ENCODE measurements at places on chromosomes 5 and 9. TPM values are rescaled to one million over a fixed set of nuclear protein-coding genes. Genes with fewer than 3 reads are reported as not detected.
A peak's percentile ranks its signal among the peaks of the same experiment; 100 is the strongest.

- ATAC-seq = no peak
Observed at GRCh38 chr5:29662876-29663275, 1530.6 kb upstream of the CDH6 start.

DNA sequence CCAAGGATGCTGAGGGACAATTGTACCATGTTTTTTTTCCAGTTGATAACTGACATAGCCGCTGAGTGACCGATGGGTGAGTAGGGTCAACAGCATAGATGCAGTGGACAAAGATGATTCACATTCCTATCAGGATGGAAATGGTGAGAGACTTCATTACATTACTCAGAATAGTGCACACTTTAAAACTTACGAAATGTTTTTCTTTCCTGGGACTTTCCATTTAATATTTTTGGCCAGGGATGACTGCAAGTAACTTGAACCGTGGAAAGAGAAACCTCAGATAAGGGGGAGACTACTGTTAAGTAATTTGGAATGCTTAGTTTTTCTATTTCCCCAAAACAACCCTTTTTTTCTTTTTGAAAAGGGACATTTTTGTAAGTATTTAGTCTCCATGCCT, 3.0 kb upstream of the TUSC1 start:
- ATAC-seq = no peak

GRCh38 chr9:5629312-5630080, 589 bp downstream of the RIC1 start:
- ATAC-seq = peak; percentile 0

DNA sequence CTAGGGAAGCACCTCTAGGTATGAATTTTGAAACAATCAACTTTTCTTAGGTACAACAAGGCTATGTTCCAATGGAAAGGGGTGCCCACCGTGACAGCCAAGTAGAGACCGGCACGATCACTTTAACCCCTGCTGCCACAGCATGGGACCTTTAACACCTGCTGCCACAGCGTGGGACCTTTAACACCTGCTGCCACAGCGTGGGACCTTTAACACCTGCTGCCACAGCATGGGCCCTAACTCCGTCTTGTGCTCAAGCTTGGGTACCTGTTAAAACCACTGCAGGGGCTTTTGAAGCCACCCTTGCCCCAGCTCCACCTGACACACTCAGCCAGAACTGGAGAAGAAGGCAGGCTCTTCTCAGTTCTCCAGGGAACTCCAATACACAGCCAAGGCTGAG, 18.2 kb upstream of the MXD3 start:
- ATAC-seq = no peak

GRCh38 chr9:125190361-125190801, 778 bp upstream of the PPP6C start:
- no peak for ATAC-seq

- ATAC-seq = no peak
Observed at GRCh38 chr5:32852535-32852934, 141.4 kb downstream of the NPR3 start.

GRCh38 chr5:167969998-167970397, 321.4 kb upstream of the WWC1 start:
- no peak for ATAC-seq

- ATAC-seq = no peak
Observed at GRCh38 chr9:76203373-76203772, 190.9 kb downstream of the RFK start.

- no peak for ATAC-seq
Observed at GRCh38 chr9:120436983-120437475, 142.9 kb downstream of the CDK5RAP2 start.

GRCh38 chr5:127705120-127705892, 2.1 kb downstream of the CCDC192 start:
- peak; percentile 39 for ATAC-seq

GRCh38 chr5:100901821-100902341, 1.2 kb downstream of the ST8SIA4 start:
- ATAC-seq = peak; percentile 54

DNA sequence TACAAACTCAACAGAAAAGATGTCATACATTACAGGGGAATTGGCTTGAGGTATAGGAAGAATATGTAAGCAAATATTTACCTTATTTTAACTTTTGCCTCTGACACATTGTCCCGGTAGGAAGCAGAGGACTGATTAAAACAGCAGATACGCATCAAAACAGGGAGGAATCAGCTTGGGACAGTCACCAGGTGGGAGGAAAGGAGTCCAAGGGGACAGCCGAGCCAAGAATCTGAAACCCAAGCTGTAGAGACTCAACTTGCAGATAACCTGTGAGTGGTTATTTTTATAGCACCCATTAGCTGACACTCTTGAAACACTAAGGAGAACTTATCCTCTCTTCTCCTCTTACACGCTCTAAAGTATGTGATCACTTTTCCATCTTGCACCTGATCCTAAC, 22.3 kb downstream of the PDZD2 start:
- ATAC-seq = no peak

- ATAC-seq = no peak
Observed at GRCh38 chr9:73116031-73116430, 35.6 kb upstream of the ANXA1 start.

- no peak for ATAC-seq
Observed at GRCh38 chr5:14171621-14172020, 28.5 kb downstream of the TRIO start.

DNA sequence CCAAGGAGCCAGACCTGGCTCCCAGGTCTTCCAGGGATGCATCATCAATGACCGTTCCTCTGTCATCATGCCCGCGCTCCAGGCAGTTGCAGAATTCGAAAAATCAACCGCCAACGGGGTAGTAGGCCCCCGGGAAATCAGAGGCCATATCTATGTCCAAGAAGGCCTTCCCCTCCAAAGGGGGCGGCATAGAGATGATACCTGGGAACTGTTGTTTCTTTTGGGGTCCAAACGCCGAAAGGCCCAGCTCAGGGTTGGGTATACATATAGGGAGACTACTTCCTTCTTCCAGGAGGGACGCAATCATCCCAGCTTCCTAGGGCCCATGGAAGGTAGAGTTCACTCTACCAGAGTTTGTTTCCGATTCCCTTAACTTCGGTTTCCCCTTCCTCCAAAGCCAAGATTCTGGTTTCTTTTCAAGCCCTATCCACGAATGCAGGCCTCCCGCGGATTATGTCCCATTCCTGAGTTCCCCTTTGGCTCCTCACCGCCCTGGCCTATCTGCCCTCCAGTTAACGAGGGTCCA, 754 bp downstream of the DCAF12 start:
- ATAC-seq = no peak

GRCh38 chr5:102153003-102153759, 142.9 kb downstream of the SLCO4C1 start:
- ATAC-seq = no peak

DNA sequence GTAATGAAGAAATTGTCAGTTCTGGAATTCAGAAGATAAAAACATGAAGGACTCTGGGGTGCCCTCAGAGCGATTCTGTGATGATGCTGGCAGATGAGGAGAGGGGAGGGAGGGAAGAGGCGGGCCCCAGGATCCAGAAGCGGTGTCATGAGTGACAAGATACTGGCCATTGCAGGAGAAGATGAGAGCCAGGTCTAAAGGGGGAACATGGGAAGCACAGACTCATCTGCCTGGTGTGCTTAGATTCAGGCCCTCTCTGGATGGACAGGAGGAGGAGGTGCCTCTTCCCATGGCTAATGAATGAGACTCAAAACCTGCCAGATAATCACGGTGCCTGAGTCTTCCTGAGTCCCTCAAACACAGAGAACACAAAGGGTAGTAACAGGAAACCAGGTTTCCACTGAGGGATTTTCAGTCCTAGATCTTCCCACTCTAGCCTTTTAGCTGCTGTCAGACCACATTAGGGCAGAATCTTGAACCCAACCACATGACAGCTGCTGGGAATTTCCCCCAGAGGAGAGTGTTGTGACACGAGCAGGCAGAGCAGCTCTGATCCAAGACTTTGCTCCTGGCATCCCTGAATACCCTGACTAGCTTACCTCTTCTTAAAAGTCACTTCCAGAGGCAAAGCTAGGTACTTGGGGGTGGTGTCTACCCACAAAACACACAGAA, 28.2 kb upstream of the HSPA9 start:
- no peak for ATAC-seq

GRCh38 chr9:125745682-125746016, 1.5 kb upstream of the PBX3 start:
- no peak for ATAC-seq

GRCh38 chr5:95606419-95606818, 13.5 kb upstream of the GPR150 start:
- no peak for ATAC-seq

- ATAC-seq = no peak
Observed at GRCh38 chr9:89044881-89045280, 53.6 kb downstream of the S1PR3 start.

DNA sequence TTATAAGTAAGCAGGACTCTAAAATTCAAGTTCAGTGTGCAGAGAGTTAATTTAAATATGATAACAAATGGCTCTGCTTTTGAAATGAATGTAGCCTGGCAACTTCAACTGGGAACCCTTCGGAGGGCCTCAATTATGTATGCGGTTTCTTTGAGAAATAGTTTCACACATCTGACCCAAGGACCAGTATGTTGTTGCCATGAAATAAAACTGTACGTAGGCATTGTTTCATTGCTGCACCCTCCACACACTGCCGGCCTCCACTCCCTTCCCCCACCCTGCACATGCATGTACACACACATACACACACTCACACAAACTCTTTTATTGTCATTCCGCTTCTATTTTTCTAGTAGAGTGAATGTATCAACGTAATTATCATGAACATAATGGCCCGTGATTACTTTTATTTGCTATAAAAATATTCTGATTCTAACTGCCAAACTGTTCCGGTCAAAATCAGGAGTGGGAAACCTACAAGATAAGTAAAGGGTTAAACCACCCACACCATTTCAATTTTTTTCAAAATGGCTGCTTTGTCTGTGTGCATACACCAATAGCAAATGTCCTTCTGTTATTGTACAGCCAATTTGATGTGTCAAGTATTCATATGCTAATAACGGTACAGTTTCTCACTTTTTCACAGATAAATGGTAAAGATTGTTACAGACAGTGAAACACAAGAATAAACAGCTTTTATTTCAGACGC, 215.5 kb upstream of the TMEM161B start:
- ATAC-seq = no peak

- ATAC-seq = no peak
Observed at GRCh38 chr9:98365227-98365669, 109.8 kb upstream of the TBC1D2 start.

- ATAC-seq = no peak
Observed at GRCh38 chr9:82588301-82589180, 474.4 kb downstream of the RASEF start.

DNA sequence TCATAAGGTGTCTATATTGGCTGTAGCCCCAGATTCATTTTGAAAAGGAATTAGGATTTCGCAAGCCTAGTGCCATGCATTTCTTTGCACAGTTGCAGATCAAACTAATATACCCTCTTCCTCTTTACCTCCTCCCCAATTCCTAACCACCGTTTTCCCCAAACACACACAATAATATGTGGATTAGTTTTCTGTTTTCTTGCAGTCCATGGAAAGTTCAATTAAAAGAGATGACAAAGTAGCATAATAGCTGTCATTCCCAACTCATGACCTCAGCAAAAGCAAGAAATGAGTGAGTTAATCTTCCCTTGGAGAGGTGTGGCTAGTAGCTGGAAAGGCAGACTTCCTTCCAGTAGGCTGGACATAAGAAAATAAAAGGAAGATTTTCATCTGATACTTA, 349.1 kb downstream of the TMEM232 start:
- no peak for ATAC-seq

DNA sequence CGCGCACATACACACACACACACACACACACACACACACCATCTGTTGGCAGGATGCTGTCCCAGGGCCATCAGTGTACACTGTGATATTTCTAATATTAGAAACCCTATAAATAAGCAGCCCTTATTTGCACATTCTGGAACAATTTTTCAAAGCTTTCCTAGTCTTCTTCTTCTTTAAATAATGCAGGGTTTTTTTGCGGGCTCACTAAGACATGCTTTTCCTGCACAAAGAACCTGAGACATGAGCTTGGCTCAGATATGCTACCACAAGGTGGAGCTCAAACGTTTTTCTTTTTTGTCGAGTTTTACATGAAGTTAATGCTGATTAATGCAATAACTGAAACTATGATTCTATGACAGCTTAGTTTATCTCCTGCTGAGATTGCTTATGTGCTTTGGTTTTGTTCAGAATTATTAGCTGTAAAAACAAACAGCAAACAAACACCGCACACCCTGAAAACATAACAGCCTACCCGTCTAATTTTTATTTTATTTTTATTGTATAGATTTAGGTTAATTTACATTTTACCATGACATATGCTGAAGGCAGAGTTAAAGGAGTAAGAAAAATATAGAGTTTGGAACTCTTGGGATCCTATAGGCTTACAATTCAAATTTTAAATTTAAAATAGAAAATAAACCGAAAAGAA, 95.8 kb downstream of the ALDH1A1 start:
- ATAC-seq = peak; percentile 65

- ATAC-seq = no peak
Observed at GRCh38 chr9:134593286-134594077, 48.1 kb upstream of the COL5A1 start.

DNA sequence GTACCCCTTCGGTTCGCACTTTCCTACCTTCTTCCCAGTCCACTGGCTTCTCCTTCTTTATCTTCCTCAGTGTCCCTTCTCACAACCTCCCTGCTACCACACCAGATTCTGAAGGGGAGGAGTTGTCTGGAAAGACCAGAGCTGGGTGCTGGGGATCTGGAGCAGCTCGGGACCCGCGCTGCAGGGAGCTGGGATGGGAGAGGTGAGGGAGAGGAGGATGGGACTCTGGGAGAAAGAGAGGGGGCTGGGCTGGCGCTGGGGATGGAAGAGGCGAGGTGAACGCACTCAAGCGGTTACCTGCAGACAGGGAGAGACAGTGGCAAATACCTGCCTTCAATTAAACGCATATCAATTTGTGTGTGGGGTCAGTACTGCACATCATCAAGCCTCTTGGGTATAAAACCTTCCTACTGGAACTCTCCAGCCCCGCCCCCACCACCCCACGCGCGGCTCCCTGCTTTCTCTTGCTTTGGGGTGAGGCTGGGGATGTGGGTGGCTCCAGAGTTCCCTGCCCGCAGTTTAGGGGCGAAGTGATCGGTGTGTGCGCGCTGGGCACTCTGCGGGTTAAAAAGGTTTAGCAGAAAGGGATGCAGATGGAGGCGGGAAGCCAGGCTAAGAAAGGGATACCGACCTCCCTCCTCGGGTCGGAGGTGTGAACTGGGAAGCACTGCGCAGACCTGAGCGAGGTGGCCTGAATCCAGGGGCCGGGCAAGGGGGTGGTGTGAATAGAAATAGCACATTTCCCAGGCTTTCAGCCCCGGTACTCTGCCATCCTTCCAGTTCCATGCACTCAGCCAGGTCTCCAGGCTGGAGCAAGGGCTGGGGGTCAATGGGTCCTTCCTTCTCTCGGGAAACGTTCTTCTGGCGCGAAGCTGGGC, 977 bp upstream of the PAM start:
- ATAC-seq = peak; percentile 6

- ATAC-seq = no peak
Observed at GRCh38 chr5:65066387-65067146, 297.8 kb downstream of the CWC27 start.

- ATAC-seq = no peak
Observed at GRCh38 chr9:36161187-36161586, 8.0 kb upstream of the CCIN start.

Gene LCN15
- total RNA-seq = not detected

Gene FBXO10
- total RNA-seq = 9.1 TPM

Gene BDP1
- total RNA-seq = 26.1 TPM

Gene NCS1
- 231 TPM for total RNA-seq

Gene RANBP17
- total RNA-seq = 7.7 TPM

Gene GRM6
- total RNA-seq = not detected

Gene IRX1
- 2.0 TPM for total RNA-seq

Gene GARIN3
- not detected for total RNA-seq

Gene PPWD1
- 51.3 TPM for total RNA-seq

Gene TAF9
- 30.4 TPM for total RNA-seq

Gene OR1J2
- not detected for total RNA-seq

Gene THBS4
- total RNA-seq = 82.8 TPM

Gene IL3
- total RNA-seq = not detected

Gene ABLIM3
- 14.8 TPM for total RNA-seq
